ENCODE measurements at places on chromosomes 7 and 10.
A peak's percentile ranks its signal among the peaks of the same experiment; 100 is the strongest.

- DNase-seq = no peak
Measured at GRCh38 chr10:19049567-19049966, 966 bp downstream of the MALRD1 start.

- no peak for DNase-seq
Measured at GRCh38 chr7:22251281-22251680, 105.7 kb downstream of the RAPGEF5 start.

- no peak for DNase-seq
Measured at GRCh38 chr10:35642793-35643114, 658 bp upstream of the FZD8 start.

DNA sequence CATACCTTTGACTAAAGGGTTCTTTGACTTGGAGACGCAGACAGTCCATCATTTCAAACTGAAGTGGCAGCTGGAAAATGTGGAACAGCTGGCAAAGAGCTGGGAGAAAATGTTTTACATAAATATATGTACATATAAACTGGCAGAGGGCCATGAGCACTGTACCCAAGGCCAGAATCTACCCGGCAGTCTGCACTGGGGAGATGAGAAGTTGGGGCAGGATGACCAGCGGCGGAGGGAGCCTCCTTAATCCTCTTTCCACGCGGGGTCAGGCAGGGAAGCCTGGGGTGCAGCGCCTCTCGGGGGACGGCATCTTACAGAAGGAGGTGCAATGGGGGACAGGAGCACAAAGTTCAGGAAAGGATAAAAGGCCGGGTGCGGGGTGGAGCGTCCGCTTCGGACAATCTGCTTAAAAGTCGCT is 1.3 kb downstream of the GLI3 start:
- DNase-seq = no peak

- no peak for DNase-seq
Measured at GRCh38 chr7:129713544-129713943, 102.0 kb downstream of the NRF1 start.

GRCh38 chr7:147423875-147424274 is 1166.7 kb upstream of the C7orf33 start:
- DNase-seq = no peak

GRCh38 chr10:84563355-84563754 is 235.0 kb downstream of the CCSER2 start:
- DNase-seq = no peak

GRCh38 chr10:92845921-92846320 is 2.4 kb upstream of the EXOC6 start:
- DNase-seq = no peak

DNA sequence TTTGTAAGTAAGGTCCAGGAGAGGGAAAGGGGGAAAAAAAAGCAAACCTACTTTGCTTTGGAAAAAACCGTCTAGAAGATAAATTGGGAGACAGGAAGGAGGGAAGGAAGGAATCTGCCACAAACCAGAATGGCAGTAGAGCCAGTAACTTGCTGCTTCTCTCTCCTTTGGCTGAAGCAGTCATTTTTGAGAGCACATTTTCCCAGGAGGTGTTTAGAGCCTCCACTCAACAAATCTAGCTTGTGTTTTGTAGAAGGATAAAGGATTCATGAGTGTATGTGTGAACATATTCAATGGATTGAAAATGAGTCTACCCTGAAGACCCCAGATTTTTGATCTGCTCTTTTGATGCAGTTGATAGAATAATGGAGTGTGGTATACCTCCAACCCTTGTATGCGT is 2.6 kb downstream of the NRG3 start:
- DNase-seq = no peak

DNA sequence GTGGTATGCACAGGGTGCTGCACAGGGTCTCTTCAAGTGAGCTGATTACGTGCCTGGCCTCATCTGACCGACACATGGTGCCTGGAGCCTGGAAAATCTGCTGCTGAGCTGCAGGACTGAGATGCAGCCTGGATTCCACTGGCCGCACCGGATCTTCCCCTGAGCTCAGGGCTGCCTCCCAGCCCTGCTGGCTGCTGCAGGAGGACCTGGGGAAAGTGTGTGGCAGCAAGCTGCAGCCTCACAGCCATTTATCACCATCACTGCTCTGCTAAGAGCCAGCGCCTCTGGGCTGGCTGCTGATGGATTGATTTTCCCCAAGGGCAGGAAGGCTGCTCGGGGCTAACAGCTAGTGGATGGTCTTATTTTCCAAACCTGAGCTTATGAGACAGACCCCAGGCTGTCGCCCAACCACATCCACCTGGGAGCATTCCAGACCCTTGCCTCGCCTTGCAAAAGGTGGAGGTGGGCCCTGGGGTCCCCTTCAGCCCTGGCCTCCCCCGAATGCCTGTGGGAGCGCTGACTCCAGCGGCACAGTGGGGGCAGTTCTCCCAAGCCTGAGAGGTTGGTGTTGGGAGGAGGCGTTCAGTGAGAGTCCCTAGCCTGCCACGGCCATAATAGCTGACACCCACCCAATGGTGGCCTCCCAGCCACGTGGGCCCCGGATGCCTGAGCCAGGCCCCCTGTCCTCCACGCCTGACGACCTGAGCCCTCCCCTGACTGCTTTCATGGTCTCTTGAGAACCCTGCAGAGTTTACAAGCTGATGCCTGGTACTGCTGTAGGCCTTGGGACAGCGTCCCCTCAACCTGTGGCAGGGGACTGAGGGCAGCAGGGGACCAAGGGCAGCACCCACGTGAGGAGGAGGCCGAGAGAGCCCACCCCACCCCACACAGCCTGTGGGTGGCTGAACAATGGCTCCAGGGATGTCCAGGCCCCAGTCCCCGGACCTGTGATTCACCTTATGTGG is 38.2 kb downstream of the STK32C start:
- no peak for DNase-seq

DNA sequence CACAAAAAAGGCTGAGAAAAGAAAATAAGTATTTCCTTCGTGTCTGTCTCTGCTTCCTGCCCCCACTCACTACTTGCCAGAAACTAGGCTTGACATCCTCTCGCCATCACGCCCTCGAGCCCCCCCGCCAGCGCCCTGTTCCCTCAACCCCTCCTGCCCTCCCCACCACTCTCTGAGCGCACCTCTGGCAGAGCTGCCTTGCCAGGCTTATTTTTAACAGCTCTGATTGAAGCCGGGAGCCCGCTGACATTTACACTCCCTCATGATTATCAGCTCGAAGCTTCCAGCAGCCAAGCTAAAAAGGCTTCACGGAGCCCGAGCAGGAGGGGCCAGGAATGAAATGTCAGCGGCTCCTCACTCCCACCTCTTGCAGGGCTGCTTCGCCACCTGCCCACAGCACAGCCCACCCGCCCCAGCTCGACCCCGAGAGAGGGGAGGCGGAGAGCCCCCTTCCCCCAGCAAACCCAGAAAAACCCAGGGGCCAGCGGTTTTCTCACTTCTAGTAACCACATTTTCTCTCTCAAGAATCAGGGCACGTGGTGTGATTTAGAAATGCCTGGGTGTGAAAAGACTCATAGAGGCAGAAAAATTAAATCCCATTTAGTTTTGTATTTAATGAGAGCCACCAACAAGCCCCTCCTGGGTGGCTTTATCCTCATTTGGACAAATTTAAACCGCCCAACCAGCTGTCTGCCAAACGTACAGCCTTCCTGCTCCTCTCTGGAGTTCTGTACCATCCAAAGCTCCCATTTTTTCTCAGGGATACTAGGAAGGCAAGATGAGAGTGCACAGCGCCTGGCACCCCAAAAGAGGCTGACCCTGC is 89.3 kb downstream of the SLIT1 start:
- DNase-seq = peak; percentile 30

GRCh38 chr7:63047061-63047460 is 951.6 kb upstream of the ZNF722 start:
- DNase-seq = no peak

GRCh38 chr7:117982071-117983055 is 109.1 kb upstream of the CTTNBP2 start:
- DNase-seq = no peak

DNA sequence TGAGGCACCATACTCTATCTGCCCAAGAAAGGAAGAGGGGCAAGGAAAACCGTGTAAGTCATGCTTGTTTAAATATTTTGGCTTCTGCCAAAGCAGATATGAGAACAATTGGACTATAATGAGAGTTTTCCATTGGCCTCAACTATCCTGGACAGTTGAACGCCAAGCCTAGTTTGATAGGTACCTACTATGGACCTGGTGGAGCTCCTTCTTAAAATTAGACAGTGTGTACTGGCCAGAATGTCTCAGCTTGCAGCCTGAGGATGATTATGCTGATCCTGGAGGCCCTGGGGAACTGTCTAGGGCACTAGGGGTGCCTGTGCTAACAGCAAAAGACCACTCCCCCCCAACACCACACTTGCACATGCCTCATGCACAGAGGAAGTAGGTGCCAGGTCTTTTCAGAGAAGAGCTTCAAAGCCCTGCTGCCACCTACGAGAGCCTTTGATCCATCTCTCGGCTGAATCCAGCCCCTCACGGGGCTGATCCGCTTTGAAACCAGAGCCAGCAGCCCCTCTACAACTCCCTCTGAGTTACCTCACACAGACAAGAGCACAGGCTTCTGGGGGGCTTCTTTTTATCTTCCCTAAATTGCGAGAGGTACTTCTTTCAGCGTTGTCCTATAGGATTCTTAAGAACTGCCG is 473.8 kb upstream of the GALNT17 start:
- no peak for DNase-seq

- no peak for DNase-seq
Measured at GRCh38 chr7:26930845-26931244, 66.5 kb upstream of the SKAP2 start.

- no peak for DNase-seq
Measured at GRCh38 chr7:140506788-140507464, 27.6 kb upstream of the MKRN1 start.

GRCh38 chr10:8311526-8312070 is 257.1 kb downstream of the GATA3 start:
- DNase-seq = no peak

- no peak for DNase-seq
Measured at GRCh38 chr10:93352638-93353383, 129.3 kb downstream of the MYOF start.

DNA sequence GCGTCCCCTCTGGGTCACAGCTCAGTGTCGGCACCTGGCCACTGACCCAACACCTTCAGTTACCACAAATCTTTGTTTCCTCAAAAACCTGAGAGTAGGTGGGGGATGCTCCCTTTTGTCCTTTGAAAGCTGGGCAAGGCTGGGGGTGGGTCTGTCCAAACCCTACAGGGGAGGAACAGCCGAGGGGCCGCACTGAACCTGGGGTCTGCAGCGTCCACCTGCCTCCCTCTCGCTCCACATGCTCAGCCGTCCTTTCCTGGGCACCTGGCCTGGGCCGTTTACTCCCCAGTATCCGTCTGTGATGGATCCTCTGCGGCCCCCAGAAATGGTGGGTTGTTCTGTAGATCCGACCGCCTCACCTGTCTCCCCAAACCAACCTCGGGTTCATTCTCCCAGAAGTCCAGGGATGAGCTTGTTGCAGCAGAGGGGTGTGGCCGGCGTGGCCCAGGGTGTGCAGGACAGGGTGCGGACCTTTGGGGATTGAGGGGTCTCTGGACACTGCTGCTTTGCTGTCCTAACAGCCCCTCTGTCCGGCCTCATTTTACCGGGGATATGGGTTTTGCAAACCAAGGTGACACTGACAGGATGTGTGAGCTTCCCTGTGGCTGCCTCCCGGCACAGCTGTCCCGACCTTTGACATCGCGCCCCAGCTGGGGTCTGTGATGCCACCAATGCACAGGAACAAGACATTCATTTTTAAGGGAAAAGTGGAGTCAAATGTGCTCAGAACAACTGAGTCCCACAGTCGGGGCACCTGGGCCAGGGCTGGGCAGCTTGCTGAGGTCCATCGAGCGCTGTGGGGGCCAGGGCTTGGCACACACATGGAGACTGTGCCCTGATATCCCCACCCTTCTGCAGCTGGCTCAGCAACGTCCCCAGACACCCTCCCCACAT is 115.9 kb downstream of the VIPR2 start:
- no peak for DNase-seq

DNA sequence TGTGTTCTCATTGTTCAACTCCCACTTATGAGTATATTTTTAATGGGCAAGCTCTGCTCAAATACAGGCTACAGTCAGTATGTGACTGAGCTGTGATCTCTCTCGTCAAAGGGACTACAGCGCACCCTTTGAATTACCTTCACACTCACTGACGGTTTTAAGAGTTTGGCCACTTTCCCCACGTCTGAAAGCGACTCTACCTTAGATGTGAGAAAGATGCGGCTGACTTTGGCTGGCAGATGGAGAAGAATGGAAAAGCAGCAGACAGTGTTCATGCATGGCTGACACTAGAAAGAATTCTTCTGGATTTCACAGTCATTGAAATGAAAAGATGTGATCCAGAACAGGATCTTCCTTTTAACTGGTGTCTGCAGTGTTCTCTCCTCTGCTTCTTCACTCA is 2.0 kb upstream of the ATRNL1 start:
- no peak for DNase-seq

DNA sequence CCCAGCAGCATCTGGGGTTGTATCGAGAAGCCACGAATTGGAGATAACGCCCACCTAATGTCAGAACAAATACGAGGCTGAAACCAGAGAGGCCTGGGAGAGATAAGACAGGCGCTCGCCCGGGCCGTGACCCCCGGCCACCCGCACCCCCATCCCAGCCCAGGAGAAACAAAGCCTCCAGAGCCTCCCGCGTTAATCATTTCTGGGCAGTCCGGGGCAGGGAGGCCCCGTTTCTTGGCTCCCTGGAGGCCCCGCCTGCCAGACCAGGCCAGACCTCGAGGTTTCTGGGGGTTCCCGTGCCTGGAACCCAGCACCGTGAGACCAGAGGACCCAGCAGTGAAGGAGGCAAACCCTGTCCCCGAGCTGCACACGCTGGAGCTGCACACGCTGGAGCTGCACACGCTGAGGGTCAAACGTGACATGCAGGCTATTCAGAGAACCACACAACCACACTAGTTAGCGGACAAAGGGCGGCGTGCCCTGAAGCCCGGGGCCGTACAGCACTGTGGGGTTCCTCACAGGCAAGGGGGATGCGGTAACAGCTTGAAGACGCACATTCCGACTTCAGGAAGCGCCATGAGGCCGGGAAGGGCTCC is 53.4 kb downstream of the FOXL3 start:
- DNase-seq = no peak

- DNase-seq = peak; percentile 3
Measured at GRCh38 chr7:150432915-150433892, 17.2 kb upstream of the GIMAP8 start.

DNA sequence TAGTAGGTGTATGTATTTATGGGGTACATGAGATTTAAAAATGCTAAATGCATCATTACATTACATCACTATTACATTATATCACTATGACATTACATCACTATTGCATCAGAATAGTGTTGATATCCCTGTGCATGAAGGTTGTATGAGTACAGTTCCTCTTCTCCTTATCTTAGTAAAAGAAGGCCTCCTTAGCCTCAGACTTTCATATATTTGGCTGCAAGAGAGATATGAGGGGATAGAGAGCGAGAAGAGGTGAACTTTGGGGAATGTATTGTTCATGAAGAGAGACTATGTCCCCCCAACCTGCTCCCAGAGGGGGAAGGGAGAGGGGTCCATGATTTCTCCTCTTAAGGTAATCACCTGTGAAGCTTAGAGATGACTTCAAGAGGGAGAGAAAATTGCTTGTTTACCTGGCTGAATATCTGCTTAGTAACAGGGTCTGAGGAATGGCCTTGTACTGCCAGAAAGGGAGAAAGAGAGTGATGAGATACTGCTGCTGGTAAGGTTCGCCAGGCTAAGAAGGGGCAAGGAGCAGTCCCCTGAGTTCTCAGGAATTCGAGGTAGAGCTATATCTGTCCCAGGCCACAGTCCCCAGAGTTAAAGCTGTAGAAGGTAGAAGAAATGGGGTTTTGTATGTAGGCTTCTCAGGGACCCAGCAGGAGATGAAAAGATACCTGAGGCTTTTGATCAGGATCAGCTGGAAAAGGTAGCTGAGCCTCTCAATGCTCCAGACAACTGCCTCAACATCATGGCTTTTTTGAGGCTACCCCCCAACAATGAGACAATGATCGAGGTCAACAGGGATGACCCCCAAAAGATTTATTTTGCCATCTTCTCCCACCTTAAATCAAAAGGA is 168.4 kb upstream of the WNT16 start:
- no peak for DNase-seq

Measured in activated naive CD4-positive, alpha-beta T cell treated with anti-CD3 and anti-CD28 coated beads for 36 hours (primary cell).